ENCODE measurements at places on chromosomes 1 and 21.

GRCh38 chr1:64121766-64122385 is 81.5 kb upstream of the UBE2U start:
- DNase-seq = peak; percentile 33

GRCh38 chr1:58031416-58031815 is 515.1 kb downstream of the OMA1 start:
- no peak for DNase-seq

DNA sequence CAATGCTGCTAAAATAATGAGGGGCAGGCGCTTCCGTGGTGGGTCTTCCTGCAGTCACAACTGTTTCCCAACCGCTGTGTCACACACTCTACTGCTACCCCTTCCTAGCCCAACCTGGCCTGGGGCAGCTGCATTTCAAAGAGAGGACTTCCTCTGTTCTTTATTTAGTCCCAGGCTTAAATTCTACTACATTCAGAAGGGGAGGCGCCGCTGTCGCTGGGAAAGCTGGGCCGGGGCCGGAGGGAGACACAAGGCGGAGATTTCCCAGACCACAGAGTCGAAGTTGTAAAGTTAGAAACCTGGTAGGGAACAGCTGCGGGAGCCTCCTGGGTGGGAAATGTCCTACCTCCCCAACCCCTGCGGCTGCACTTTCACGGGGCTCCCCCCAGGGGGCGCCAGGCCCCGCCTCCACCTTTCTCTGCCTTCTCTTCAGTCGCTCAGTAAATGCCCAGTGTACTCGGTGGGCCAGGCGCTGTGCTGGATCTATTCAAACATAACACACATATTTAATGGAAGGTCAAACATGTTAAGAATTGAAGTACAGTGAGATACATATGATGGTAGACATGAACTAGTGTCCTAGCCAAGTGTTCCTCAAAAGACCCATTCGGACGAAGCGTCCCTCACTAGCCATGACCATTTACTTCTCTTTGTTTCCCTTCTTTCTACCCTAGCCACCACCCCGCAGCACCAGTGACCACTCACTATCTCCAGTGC is 23.1 kb downstream of the DYRK3 start:
- no peak for DNase-seq

DNA sequence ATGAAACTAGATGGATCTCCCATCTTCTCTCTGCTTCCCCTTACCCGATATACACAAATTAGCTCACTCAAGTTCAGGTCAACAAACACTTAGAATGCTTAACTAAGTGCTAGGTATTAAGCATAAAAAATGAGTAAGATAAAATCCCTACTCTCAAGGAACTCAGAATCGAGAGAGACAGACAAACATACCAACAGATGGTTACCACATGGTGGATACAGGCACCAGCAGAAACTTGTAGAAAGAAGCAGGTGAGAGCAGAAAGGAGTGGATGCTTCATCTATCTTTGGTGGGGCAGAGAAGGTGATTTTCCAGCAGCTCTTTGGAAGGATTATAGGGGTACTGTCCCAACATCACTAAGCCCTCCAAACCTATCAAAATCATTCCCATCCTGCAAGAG is 32.2 kb downstream of the C8B start:
- no peak for DNase-seq

- no peak for DNase-seq
These were observed 616 bp downstream of the TAF12 start for GRCh38 chr1:28642056-28642846.

- DNase-seq = no peak
These were observed 22.7 kb upstream of the LSM10 start for GRCh38 chr1:36420409-36420808.

Measured in NCI-H2029 (cell line).